A549 treated with ZK216348 at 1 μM for 4 hours (cell line): ENCODE measurements at places on chromosomes 4 and X. TPM values are rescaled to one million over a fixed set of nuclear protein-coding genes. Genes with fewer than 3 reads are reported as not detected.

RGN gene
- total RNA-seq = not detected in 5 replicates

TEX13C gene
- not detected in 5 replicates for total RNA-seq

ITM2A gene
- total RNA-seq = 0.38 to 0.66 TPM in 2 of 5 replicates, not detected in the others

SEC24B gene
- total RNA-seq = 14.2 to 22.9 TPM (median 18.0 TPM) in 5 replicates

GAGE1 gene
- not detected in 5 replicates for total RNA-seq

MAGEB2 gene
- not detected in 5 replicates for total RNA-seq

MAGEC3 gene
- total RNA-seq = not detected in 5 replicates

GPAT3 gene
- total RNA-seq = 33.4 to 37.4 TPM (median 34.3 TPM) in 5 replicates

ATOH1 gene
- total RNA-seq = not detected in 5 replicates

IGSF1 gene
- 0.23 to 0.47 TPM (median 0.31 TPM) in 5 replicates for total RNA-seq

PRRG3 gene
- not detected in 5 replicates for total RNA-seq

HOPX gene
- total RNA-seq = not detected in 5 replicates

CCDC158 gene
- not detected in 5 replicates for total RNA-seq

AKAP14 gene
- not detected in 5 replicates for total RNA-seq

AMOT gene
- total RNA-seq = 0.04 to 0.07 TPM in 2 of 5 replicates, not detected in the others

NAP1L5 gene
- total RNA-seq = 1.3 to 2.5 TPM (median 2.0 TPM) in 5 replicates

ALAS2 gene
- not detected in 5 replicates for total RNA-seq

TENM3 gene
- total RNA-seq = 1.6 to 2.9 TPM (median 1.7 TPM) in 5 replicates

FAM53A gene
- total RNA-seq = 0.67 to 1.2 TPM (median 0.95 TPM) in 5 replicates

SPACA5 gene
- not detected in 5 replicates for total RNA-seq
